NCI-H226 (cell line): ENCODE measurements at places on chromosomes 16 and 17.
A peak's percentile ranks its signal among the peaks of the same experiment; 100 is the strongest.

GRCh38 chr16:25279491-25279890, 21.8 kb upstream of the ZKSCAN2 start:
- DNase-seq = no peak

DNA sequence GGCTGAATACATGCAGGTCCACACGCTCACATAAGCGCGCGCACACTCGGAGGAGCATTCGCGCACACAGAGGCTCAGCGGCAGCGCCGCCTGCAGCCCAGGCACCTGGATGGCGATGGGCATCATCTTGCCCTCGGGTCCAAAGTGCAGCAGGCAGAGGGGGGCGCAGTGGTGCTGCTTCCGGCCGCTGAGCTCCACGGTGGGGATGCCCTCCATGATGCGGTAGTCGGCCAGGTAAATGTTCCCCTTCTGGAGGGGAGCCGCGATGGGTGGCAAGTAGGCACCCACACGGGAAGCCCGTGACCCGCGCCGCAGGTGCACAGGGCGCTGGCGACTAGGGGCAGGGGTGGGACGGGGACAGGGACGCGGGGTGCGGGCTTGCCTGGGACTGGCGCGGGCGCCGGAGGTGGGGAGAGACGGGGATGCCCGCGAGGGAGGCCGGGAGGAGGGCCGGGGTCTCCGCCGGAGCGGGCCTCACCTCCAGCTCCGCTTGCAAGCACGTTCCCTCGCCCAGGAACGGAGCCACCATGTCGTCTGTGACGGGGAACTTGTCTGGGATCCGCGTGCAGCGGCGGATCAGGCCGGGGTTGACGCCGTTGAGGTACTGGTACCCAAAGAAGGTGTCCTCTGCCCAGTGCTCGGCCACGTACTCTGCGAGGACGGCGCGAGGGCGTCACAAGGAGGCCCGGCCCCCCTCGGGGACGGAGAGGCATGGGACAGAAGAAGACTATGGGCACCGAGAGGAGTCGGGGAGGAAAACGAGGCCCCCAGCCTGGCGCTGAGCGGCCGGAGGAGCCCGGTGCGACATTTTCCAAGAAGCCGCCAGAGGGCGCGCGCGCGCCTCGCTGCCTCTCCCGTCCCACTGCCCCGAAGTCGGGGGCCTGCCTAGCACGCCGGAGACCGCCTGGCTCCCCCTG, 8.0 kb downstream of the ALOX12B start:
- DNase-seq = peak; percentile 31

GRCh38 chr16:9900576-9900975, 281.7 kb downstream of the GRIN2A start:
- no peak for DNase-seq

DNA sequence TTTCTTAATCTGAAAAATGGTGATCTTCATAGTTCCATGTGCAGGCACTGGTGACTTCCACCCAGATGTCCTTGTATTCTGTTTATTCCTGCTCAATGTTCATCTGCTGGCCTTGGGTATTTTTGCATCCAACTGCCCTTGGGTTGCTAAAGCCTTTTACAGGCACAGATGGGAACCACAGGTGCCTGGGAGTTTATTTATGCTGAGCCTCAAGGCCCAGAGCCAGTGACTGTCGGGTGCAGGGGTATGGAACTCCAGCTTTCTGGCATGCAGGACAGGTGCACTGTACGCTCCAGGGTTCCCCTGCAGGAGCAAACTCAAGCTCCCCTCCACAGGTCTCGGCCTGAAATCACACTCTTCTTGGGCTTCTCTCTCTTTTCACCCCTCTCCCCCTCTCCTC, 22.3 kb downstream of the DYNLRB2 start:
- no peak for DNase-seq

DNA sequence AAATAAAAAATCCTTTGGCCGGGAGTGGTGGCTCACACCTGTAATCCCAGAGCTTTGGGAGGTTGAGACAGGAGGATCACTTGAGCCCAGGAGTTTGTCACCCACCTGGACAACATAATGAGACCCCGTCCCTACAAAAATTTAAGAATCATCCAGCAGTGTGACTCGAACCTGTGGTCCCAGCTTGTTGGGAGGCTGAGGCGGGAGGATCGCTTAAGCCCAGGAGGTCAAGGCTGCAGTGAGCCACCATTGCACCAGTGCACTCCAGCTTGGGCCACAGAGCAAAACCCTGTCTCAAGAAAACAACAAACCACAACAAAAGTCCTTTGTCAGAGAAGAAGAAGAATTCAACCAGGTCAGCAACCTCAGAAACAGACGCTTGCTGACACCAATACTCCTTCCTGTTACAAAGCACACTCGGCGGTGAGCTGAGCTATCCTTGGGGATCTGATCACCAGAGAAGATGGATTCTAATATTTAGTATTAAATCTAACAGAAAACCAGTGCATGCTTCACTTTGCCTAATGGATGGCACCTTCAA, 12.9 kb upstream of the PVALEF start:
- DNase-seq = no peak

- peak; percentile 11 for DNase-seq
Observed at GRCh38 chr16:12796498-12796897, 7.2 kb downstream of the CPPED1 start.

GRCh38 chr16:6063526-6063925, 965.9 kb upstream of the EEF2KMT start:
- DNase-seq = no peak

- no peak for DNase-seq
Observed at GRCh38 chr16:86787538-86787937, 209.2 kb downstream of the FOXL1 start.

GRCh38 chr16:31022544-31023251, 10.7 kb upstream of the STX4 start:
- no peak for DNase-seq

DNA sequence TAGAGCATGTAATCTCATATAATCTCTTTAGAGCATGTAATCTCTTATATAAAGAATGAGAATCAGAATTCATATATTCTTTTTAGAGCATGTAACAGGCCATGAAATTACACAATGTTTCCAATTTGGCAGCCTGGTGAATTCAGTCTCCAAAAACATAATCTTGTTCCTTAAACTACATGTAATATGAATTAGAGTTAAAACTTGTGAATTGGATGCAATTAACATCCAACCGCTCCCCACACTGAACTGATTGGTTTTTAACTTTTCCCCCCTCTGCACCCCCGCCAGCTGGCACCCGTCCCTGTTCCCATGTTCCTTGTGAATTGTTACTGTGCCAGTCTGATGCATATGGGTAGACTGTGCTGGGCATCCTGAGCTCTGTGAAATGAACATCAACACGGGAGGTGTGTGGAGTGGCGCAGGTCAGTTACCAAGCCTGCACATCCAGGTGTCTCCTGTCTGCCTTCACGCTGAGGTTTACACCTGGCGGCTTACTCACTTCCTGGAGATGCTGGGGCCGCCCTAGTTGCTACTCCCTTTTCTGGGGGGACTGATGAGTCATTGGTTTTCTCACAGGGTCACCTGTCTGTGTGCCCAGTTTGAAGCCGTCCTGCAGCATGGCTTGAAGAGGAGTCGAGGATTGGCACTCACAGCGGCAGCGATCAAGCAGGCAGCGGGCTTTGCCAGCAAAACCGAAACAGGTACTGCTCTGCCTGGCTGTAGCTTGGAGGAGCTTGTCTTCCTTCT, 50.4 kb downstream of the SNX29 start:
- no peak for DNase-seq

DNA sequence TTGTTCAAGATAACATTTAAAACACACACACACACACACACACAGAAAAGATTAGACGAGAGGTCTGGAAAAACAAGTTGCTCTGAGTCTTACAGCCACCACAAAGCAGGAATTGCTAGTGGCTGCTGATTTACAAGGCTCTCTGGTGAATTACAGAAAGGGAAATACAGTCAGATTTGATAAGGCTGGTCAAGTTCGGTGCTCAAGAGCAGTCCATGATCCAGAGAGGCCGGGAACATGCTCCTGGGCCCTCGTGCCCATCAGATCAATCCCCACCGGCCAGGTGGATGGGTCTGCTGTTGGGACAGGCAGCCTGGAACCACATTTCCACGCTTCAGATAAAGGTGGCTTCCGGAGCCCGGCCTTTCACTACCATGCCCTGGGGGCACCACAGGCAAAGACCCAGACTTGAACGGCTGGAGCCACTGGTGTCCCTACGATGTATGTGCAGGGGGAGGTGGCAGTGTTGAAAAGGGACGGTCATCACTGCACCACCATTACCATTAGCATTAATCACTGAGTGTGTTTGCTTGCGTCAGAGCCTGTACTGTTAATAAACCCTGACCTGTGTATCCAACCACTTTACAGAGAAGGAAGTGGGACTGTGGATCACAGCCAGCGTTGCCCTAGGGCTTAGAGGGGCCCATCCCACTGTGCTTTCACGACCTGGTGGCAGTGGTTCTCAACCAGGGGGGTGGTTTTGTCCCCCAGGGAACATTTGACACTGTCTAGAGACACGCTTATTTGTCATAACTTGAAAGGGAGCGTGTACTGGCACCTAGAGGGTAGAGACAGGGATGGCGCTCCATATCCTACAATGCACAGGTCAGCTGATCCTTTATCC, 95.1 kb downstream of the XYLT1 start:
- DNase-seq = no peak

GRCh38 chr17:75565066-75565465, 22.5 kb upstream of the MYO15B start:
- DNase-seq = peak; percentile 26

DNA sequence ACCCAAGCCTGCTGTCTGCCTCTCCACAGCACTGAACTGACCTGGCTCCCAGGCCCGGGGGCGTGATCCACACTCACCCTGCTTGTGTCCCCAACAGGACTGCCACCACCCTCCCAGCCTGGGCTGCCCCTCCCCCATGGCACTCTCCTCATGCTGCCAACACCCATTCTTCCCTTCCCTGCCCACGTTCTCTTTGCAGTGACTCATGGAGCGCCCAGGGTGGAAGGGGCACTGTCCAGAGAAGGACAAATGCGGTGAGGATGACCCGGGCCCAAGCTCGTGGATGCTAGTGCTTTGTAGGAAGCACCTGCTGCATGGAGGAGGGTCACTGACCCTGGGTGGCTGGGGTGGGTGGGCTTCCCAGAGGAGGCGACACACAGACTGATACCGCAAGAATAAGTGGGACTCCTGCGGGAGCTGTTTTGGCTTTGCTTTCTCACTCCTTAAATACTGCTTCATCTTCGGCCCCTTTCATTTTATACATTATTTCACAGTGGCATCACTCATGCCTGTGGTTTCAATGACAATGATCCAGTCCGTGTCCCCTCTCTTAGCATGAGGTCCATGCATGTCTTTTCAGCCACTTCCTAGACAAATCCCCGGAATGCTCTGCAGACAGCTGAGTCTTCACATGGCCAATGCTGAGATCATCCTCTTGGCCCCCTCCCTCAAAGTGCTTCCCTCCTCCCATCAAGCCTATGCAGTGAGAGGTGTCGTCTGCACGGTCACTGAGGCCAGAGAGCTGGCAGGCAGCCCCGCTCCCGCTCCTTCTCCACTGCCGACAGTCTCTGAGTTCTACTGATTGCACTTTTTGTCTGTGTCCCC, 17.6 kb downstream of the CDK5R1 start:
- no peak for DNase-seq

DNA sequence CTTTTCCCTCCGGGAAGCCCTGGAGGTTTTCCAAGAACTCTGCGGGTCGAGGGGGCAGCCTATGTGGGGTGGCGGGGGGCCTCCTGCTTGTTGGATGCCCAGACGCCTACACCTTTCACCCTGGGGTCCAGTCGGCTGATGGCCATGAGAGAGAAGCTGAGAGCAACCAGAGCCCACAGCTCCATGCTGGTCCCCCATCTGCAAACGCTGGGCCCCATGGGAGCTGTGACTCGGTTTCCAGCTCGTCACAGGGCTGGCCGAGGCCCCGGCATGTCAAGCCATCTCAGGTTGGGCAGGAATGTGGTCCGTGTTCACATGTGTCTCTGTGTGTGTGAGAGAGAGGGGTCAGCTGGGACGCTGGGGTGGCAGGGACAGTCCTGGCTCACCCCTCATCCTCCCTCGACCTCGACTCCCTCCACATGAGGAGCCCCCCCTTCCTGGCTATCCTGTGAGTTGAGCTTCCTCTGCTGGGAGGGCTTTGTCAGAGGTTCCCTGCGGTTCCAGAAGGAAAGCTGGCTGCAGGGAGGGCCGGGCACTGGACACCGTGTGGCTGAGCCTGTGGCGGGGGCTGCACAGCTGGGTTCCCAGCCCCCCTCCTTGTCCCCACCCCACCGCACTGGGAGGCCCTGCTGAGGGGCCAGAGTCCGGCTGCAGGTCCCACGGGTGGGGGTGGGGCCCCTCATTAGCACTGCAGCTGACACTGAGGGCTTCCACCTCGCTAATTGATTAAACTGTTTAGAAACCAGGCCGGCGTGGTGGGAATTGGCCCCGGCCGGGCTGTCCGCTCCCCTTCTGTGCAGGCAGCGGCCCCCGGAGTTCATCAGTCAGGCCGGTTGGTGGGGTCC, 19.1 kb downstream of the METRNL start:
- DNase-seq = no peak

DNA sequence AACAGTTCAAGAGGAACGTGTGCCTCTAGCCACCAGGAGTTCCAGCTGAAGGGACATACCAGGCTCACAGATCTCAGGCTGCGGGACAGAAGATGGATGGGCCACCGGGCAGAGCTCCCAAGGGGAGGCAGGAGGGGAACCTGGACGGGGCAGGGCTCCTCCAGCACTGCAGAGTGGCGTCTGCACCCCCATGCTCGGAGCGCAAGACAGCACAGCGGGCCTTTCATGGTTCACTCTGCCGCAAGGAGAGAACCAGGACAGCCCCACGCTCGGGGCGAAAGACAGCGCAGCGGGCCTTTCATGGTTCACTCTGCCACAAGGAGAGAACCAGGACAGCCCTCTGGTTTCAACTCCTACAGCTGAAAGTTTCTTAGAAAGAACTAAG, 20.6 kb downstream of the SLC38A10 start:
- DNase-seq = no peak

DNA sequence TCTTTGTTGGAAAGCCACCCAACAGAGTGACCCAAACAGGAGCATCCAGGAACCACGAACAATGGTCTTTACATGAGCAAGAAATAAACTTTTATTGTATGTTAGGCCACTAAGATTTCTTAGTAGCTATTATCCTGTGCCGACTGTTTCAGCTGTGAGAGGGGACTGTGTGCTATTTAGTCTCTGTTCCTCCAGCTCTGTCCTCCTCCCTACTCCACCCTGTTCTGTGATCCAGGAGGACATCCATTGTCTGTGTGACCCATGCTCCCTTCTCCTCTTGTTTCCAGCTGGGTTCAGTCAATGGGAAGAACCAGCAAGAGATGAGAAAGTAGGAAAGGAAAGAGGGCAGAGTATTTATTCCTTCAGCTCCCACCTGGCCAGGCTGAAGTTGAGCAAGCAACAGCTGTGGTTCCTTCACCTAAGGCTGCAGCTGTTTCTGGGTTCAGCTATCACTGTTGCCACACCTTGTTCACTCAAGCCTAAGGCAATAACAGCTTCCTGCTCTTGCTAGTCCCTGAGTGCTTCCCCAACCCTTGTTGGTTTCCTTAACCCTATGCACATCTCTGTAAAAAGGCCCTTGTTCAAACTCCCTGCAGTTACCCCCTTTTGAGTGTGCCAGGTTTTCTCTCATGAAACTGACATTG, 14.9 kb upstream of the B4GALNT2 start:
- no peak for DNase-seq

- no peak for DNase-seq
Observed at GRCh38 chr16:56858374-56858773, 6.6 kb upstream of the SLC12A3 start.

GRCh38 chr17:975371-975915, 4.1 kb downstream of the NXN start:
- DNase-seq = no peak
